Lung (tissue), 17 donors: ENCODE measurements at places on chromosomes 6 and 20. TPM values are rescaled to one million over a fixed set of nuclear protein-coding genes. Genes with fewer than 3 reads are reported as not detected.

DNA sequence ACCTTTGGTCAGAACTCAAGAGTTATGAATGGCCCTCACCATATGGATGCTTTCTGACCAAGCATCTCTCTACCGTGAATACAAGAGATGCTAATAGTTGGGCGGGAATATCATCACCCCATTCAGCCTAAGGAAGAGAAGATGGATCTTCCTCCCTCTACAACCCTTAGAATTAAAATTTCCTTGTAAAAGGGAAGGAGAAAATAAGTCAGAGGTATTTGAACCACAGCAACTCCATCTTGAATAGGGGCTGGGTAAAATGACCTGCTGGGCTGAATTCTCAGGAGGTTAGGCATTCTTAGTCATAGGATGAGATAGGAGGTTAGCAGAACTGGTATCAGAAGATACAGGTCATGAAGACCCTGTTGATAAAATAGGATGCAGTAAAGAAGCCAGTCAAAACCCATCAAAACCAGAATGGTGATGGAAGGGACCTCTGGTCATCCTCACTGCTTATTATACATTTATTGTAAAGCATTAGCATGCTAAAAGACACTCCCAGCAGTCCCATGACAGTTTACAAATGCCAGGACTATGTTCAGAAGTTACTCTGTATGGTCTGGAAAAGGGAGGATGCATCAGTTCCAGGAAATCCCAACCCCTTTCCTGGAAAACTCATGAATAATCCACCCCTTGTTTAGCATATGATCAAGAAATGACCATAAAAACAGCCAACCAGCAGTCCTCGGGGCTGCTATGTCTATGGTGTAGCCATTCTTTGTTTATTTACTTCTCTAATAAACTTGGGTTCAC, 101.2 kb downstream of the DTNBP1 start:
- DNase-seq: no peak

DNA sequence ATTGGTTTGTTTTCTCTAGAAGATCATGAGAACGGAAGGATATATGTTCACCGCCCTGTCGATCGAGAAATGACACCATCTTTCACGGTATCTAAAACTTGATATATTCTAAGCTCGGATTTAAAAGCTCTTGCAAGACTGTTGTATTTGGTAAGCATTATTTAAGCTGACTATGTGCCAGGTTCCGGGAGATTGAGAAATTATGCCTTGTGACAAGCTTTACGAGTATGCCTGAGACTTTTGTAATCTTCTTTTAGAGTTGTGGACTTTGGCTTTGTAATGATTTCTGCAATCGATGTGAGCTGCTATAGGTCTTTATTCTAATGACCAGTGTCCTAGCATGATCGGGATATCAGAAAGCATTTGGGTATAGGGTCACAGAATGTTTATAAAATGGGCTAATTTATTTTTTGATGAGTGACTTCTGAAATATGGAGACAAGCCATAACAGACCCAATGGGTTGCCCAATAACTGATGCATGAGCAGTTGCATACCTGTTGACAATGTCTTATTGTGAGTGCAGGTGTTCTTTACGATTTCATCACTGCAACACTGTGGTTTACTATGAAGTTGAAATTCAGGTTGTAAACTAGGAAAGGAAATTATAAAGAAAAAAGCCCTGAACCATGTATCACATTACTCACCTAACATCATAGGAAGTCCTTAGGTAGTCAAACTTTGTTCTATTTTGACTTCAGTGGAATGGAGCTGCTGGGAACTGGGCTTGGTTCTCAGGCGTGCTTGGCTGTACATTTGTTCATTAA, 14.0 kb downstream of the CDH26 start:
- peak; percentile 47 for DNase-seq

DNA sequence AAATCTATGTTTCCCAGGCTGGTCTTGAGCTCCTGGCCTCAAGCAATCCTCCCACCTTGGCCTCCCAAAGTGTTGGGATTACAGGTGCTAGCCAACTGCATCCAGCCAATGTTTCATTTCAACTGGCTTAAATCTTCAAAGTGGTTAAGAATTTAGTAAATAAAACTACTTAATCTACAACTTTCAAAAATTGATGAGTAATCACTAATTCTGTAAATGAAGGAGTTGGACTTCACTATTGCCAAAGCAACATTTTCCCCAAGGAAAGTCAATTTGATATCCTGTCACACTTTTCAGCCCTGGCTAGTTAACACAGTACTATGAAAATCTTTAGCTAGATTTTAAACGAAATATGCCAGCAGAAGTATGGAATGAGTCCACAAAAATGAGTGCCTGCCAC, 3.8 kb downstream of the TOMM6 start:
- DNase-seq: no peak

DNA sequence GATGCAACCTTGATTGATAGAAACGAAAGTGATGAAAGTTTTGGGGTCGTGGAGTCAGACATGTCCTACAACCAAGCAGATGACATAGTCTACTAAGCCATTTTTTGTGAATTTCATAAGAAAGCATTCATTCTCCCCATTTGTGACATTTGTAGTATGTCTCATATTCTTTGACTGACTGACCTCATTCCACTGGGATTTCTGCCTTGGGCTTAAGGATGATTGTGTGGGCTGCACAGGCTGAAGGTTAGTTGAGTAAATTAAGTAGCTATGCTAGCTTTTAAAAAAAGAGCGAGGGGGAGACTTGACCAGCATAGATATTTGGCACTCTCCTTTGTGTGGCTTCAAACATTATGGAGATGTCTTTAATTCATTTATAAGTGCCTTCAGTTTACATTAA, 28.9 kb downstream of the STMND1 start:
- no peak for DNase-seq

The DEFB110 gene
- not detected for total RNA-seq

- no peak for DNase-seq
These were observed 159.5 kb downstream of the VEGFA start for GRCh38 chr6:43929511-43929910.

The KHDC1L gene
- not detected for total RNA-seq

DNA sequence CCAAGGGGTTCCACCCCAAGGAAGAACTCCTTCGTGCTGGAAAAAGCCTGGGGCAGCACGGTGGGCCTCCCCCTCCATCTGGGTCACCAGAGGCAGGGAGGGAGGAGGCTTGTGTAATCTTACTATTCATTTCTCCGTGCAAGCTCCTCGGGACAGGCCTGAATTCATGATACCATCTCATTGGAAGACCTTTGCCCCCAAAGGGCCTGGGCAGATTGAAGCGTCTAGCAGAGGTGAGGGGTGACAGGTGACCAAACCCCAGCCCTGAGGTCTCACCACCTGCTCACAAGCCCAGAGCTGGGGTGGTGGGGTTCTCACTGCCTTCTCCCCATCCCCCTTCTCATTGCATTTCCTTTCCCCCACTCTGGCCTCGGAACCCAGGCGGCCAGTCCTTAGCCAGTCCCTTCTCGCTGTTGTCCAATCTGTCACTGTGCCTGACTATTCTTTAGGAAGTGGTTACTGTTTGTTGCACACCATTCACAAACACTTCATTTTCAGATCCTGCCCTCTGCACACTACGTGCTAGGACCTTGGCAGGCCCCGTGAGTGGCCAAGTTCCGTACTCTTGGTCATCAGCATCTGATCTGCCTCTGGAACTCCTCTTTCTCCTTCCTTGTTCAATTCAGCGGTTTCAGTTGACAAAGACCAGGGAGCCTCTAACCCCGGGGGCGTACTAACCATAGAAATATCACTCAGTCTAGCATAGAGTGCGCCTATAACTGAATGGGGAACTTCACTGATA, 137.1 kb downstream of the LY86 start:
- DNase-seq: peak; percentile 17

GRCh38 chr6:106735136-106735633, 105.8 kb downstream of the QRSL1 start:
- DNase-seq: no peak

The BPIFA1 gene
- 0.48 TPM for total RNA-seq

The DEFB126 gene
- total RNA-seq: not detected

DNA sequence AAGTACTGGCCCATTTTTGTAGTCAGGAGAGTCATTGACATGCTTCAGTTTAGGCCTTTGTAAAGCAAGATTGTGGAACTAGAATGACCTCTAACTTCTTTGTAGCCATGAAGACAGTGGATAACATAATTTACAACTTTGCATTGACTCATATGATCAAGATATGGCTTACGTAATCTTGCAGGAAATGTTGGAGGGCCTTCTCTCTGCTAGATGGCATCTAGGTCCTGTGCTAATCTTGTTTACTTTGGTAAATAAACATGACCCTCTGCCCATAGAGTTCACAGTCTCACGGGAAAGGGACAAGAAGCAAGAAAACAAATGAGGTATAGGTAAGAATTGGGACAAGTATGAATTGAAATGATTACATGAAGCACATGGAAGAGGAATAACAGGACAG, 355.2 kb upstream of the ARID1B start:
- no peak for DNase-seq

- DNase-seq: peak; percentile 31
These were observed 11.0 kb upstream of the FILIP1 start for GRCh38 chr6:75504465-75505222.

The DLL1 gene
- 16.2 TPM for total RNA-seq

- peak; percentile 25 for DNase-seq
These were observed 3.5 kb upstream of the HTR1B start for GRCh38 chr6:77466451-77467437.

DNA sequence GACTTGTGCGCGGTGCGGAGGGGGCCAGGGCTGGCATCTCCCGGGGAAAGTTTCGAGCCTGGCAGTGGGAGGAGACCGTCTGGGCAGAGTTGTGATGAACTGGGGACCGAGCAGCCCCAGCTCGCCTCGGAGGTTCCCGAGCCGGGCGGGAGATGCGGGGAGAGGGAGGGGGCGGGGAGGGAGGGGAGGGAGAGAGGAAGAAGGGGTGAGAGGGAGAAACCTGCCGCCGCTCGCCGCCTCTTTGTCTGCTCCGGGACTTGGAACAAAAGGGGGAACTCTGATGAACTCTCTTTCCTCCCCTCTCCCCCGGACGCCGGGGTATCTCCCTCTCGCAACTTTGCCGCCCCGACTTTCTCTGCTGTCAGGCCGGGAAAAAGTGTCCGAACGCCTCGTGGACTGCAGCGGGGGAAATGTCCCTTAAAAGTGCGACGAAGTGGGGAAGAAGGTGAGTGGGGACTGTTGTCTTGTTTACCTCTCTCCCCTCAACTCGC, 72.7 kb downstream of the SOX4 start:
- DNase-seq: peak; percentile 53

The TFAP2D gene
- not detected for total RNA-seq

GRCh38 chr6:137235686-137236085, 16.5 kb upstream of the IFNGR1 start:
- DNase-seq: no peak

DNA sequence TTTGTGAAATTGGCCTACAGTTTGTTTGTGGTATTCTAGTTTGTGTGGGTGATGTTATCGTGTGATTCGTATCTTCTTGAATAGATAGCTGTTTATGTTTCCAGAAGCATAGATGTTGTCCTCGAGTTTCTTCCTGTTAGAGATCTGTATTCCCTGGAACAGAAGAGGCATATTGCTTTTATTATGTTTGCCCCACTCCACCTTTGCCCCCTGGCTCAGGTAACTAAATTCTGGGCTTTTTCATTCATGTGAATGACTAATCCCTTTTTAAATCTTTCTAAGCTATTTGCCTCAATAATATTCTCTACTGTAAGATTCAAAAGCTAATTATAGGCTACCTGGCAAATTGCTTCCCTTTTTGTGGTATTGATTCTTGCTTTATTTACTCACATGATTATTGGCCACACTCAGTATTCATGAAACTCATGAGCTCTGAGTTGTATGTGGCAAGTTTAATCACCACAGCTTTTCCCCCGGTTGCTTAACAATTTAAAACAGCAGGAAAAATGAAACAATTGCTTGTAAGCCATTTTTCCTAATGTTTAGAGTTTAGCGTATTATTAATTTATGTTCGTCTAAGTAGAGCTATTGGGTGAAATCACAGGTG, 12.6 kb downstream of the RNF217 start:
- no peak for DNase-seq

The SGK2 gene
- 3.2 TPM for total RNA-seq

The MRAP2 gene
- total RNA-seq: 2.0 TPM

DNA sequence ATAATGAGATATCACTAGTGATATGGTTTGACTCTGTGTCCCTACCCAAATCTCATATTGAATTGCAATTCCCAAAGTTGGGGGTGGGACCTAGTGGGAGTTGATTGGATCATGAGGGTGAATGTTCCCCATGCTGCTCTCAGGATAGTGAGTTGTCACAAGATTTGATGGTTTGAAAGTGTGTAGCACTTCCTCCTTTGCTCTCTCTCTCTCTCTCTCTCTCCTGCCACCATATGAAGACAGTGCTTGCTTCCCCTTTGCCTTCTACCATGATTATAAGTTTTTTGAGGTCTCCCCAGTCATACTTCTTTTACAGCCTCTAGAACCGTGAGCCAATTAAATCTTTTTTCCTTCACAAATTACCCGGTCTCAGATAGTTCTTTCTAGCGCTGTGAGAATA, 1002.0 kb upstream of the ADGRB3 start:
- no peak for DNase-seq

The PEX7 gene
- total RNA-seq: 12.5 TPM

The COX4I2 gene
- total RNA-seq: 18.8 TPM

The GPR63 gene
- total RNA-seq: 0.55 TPM

GRCh38 chr6:165484178-165484889, 174.9 kb upstream of the C6orf118 start:
- DNase-seq: peak; percentile 53

The CCN5 gene
- total RNA-seq: 0.23 TPM

DNA sequence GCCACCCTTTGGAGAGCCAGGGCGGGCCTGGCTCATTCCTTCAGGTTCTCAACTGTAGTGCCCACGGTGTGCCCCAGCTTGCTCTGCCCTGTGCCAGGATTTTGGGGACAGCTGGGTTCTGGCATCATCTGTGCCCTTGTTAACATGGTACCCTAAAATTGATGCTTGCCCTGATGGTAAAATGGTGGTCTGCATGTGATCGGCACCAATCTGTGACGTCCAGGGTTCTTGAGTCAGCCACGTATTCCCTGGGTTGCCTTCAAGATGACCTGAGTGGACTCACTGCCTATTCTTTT, 31.2 kb upstream of the APCDD1L start:
- no peak for DNase-seq

DNA sequence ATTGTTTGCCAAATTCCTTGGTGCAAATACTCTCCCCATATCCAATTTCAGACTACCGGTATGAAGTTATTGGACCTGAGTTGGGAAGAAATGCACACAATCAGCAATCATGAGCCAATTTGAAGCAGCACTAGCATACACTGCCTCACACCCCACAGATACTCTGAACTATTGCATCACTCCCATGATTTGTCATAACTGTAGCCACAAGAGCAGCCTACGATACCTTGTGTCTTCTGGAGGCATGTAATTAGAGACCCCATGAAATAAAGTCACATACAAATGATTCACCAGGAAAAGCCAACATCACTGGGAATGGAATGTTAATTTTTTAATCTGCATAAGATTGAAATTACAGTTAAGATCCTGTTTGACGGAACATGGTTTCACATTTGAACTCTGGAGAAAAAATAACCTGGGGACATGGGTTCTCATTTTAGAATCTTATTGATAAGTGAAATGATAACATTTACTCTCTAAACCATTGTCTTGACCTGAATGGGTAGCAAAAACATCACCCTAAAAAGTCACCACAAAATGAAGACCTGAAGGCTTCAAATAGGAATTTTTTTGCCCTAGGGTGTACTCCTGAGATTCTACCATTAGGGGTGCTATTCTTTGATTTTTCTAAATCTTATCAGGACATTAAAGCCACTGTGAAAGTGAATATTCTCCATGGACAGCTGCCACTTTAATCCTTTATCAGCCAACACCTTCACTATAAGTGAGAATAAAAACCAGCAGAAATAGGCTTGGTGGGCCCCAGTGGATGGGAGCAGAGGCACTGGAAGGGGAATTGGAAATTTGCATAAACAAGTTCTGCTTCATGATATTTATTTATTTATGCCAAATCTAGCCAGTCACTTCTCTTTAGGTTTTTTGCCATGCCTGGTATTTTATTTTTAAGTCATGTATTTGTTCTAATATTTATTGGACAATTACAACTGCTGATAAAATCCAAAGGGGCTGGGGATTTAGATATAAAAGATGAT, 34.5 kb upstream of the HBS1L start:
- DNase-seq: no peak
